GM12865 (cell line): ENCODE measurements at places on chromosomes 7 and 10.

GRCh38 chr7:30985756-30986155 is 22.0 kb downstream of the GHRHR start:
- DNase-seq: no peak

GRCh38 chr10:105855791-105856190 is 1214.7 kb downstream of the SORCS3 start:
- no peak for DNase-seq

DNA sequence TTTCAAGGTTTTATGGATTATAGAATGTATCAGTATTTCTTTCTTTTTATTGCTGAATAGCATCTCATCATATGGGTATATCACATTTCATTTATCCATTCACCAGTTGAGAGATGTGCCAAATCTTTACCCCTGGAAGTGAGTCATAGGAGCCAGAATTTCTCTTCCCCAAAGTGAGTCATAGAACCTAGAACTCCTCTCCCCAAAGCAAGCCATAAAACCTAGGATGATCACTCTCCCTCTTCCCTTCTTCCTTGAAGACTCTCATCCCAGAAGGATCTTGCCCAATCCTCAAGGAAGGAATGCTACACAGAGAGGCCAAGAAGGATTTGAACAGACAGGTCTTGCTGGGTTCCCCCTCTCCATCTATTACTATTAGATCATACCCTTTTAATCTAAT is 199.9 kb downstream of the EVX1 start:
- no peak for DNase-seq

DNA sequence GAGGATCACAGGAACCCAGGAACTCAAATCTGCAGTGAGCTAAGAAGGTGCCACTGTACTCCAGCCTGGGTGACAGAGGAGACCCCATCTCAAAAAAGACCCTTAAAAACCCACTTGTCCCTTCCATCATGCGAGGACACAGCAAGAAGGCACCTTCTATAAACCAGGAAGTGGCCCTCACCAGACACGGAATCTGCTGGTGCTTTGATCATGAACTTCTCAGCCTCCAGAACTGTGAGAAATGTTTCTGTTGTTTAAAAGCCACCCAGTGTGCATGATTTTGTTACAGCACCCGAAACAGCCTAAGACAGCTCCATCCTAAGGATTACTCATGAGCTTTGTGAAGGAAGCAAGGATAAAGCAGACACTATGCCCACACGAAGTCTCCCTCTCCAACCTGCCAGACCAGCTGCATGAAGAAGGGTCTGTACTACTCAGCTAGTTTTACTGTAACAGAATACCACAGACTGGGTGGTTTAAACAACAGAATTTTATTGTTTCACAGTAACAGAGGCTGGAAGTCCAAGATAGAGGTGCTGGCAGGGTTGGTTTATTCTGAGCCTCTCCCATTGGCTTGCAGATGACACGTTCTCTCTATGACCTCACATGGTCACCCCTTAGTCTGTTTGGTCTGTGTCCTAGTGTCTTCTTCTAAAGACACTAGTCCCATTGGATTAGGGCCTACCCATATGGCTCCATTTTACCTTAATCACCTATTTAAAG is 13.7 kb downstream of the VIM start:
- no peak for DNase-seq

GRCh38 chr7:35260246-35260645 is 6.3 kb upstream of the TBX20 start:
- DNase-seq: no peak

DNA sequence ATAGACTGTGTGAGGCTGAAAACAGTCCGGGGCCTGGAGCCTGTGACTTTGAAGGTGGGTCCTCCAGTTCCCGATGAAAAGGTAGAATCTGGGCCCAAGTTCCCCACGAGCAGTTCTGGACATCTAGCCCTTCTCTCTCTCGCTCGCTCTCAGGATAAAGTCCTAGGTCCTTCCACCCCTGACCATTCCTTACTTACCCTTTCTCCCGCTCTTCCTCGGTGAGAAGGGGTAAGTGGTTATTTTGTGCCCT is 713 bp downstream of the IMMP2L start:
- DNase-seq: no peak

DNA sequence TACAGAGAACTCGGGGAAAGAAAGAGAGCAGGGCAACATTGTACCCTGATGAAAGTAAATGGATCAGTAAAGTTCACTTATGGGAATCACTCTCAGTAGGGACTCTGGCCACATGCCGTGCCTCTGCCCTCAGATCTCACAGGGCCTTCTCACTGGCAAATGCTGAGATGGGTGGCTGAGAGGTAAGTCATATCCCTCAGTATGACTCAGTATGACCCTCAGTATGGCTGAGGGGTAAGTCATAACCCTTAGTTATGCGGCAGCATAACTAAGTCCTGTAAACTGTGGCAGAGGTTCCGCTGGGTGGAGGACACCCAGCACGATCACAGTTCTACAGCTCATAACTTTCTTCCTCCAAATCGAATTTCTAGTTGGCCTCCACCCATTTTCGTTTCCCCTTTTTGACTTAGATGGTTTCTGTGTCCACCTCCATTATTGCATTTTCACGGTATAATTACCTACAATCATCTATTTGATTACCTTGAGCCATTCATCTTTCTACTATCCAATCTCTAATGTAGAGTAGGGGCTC is 26.5 kb upstream of the WNT16 start:
- peak; percentile 77 for DNase-seq
